ENCODE measurements at places on chromosomes 12 and 14.

DNA sequence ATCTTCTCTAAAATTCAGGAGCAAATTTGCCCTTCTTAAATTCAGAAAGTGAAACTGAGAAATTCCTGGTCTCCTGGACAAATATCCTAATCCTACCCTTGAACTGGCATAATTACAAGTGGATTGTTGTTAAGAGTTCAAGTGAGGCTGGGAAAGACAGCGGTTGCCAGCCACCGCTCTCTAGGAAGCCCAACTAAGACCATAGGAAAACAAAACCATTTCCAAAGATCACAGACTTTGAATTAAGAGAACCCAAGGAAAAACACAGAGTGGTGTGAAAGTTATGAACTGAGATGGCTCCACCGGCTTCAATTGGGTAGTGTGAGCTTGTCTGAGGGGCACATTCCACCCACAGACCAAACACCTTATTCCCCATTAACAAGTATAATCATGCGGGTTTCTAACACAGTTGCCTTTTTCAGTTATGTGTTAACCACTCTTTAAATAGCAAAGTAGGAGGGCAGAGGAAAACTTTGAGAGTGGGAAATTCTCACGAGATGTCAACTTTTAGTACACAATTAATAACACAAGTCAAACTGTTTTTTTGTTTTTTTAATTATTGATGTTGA lies 1628.8 kb upstream of the SEL1L start:
- no peak for DNase-seq

DNA sequence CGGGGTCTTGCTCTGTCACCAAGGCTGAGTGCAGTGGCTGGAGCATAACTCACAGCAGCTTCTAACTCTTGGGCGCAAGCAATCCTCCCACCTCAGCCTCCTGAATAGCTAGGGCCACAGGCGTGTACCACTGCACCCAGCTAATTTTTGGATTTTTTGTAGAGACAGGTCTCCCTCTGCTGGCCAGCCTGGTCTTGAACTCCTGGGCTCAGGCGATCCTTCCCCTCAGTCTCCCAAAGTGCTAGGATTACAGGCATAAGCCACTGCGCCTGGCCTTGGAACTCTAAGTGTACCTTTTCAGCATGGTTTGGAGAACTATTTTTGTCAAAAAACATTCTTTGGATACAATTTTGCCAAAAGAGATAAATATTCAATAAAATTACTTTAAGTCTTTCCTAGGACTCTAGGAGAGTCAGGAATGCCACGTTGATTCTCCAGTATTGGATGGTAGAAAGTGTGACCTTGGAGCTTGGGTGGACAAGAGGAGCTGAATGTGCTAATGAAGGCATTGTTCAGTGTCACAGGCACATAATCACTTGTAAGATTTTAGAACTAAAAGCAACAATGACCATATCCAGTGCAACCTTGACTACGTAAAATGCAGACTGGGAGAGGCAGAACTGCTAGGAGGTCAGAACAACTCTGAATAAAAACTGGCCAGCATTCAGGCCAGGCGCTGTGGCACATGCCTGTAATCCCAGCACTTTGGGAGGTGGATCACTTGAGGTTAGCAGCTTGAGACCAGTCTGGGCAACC lies 2.8 kb downstream of the SRSF9 start:
- no peak for DNase-seq

GRCh38 chr12:89538897-89539296 lies 13.1 kb upstream of the POC1B start:
- DNase-seq: no peak

DNA sequence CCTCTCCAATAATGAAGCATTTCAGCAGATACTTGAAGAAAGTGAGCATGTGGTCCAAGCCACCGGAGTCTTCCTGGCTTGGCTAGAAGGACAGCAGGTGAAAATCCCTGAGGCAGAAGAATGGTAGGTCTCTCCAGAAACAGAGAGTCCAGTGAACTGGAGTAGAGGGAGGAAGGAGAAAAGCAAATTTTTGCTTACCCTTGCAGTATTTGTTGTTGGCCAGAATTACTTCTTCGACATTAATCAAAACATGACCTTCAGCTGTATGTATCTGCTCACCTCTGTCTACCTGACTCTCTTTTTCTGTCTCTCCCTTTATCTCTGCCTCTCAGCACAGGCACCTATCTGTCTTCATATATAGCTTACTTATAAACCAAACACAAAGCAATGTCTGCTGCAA lies 208.9 kb downstream of the SYT1 start:
- DNase-seq: no peak

DNA sequence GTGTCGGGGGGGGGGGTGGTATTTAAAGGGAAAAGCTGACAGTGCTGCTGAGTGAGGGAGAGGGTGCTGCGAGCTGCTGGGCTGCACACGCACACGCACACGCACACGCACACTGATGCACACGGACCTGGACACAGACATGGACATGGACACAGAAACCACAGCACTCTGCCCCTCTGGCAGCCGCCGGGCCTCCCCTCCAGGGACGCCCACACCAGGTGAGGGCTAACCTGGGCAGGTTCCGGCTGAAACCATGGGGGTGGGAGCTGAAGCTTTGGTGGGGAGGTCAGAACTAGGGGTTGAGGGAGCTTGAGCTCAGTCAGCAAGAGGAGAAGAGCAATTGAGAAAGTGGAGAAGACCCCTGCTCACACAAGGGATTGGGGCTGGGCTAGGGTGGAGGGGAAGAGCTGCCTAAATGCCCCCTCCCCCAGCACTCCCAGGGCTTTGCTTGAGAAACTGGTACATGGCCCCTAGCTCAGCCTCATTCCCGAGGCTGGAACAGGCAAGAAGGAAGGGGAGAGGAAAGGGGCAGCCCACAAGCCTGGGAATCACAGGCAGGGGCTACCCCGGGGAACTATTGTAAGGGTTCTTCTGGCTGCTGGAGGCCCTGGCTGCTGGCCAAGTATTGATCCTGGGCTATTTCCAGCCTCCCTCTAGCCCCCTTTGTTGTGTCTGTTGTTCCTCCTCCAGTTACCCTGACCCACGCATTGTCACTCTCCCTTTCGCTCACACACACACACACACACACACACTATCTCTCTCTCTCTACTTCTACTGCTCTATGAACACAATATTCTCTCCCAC lies at the start of gene REM2:
REM2 (plus strand) TSS at position 50 of the 804 bp plus-strand sequence; CDS start at position 116, 66 bp downstream.
- DNase-seq: no peak

GRCh38 chr12:6551063-6551461 lies 4.8 kb downstream of the IFFO1 start:
- DNase-seq: no peak

- no peak for DNase-seq
These were observed 12.1 kb downstream of the CRADD start for GRCh38 chr12:93689076-93689834.

GRCh38 chr12:123868791-123869190 lies 103.8 kb downstream of the CCDC92 start:
- DNase-seq: no peak

DNA sequence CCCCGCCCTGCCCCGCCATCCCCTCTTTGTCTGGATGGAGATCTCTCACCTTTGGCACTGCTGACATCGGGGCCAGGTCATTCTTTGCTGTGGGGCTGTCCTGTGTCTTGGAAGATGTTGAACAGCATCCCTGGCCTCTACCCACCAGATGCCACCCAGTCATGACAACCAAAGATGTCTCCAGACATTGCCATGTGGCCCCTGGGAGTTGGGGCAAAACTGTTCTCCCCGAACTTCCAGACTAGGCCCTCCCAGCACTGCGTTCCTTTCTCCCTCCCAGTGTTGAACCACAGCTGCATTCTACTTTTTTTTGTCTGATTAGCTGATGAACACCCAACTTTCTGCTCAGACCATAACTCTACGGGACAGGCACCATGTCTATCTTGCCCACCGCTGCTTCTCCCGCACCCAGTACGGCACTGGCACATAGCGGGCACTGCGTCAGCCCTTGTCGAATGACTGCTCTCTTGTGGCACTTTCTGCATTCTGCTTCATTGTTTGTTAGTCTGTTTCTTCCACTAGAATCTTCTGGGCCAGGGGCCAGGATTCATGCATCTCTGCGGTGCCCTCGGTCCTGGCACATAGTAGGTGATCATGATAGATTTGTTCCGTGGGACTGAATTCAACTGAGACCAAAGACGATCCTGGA lies 13.1 kb upstream of the MYL2 start:
- no peak for DNase-seq

DNA sequence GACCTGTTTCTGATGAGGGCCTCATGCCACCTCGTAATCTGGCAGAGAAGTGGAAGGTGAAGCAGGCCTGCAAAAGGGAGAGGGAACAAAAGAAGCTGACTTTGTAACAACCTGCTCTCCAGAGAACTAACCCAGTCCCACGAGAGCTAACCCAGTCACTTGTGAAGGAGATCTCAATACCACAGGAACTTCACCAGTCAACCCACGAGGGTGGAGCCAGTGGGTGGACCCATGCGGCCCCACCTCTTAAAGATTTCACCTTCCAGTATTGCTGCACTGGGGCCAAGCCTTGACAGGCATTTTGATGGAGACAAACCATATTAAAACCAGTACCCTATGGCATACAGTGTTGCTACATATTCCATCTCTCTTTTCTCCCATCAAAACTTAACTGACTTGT lies 55.1 kb downstream of the SERPINA10 start:
- no peak for DNase-seq

DNA sequence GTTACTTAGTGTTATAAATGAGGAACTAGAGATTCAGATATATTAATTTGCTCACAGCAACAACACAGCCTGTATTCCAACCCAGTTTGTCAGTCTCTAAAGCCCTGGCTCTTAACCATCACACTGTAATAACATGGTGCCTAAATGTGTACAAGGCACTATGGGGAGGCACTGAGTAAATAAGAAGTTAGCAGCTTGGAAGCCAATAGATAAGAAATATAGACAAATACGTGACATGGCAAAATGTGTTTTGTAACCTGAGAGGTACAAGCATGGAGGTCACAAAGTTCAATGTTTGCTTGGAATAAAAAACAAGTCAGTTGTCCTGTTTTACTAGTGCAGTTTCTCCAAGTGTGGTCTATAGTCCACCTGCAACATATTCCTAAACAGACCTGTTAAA lies 16.3 kb upstream of the SLCO1A2 start:
- DNase-seq: no peak

- no peak for DNase-seq
These were observed 44.2 kb downstream of the BBS10 start for GRCh38 chr12:76303989-76304460.

DNA sequence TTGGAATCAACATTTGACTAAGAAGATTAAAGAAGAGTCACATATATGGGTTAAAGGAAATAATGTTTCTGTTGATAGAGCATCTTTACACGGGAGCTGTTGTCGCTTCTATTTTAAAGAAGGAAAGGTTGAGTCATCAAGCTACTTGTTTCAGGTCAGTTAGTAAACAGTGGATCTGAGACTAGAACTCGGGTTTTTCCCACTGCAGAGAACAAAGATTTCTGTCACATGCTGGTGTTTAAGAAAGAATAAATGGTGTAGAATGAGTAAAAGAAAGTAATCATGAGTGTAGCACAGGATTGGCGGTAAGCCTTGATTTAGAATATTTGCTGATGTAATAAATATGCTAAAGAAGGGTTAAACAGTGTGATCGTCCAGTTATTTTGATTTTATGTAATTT lies 455.5 kb downstream of the AEBP2 start:
- no peak for DNase-seq

GRCh38 chr12:61530456-61530855 lies 729.7 kb upstream of the USP15 start:
- no peak for DNase-seq

GRCh38 chr12:6279631-6280030 lies 30.9 kb upstream of the PLEKHG6 start:
- no peak for DNase-seq

GRCh38 chr12:92603741-92604432 lies 98.9 kb upstream of the PLEKHG7 start:
- no peak for DNase-seq

- no peak for DNase-seq
These were observed 51.4 kb upstream of the TMX1 start for GRCh38 chr14:51188566-51189185.

- no peak for DNase-seq
These were observed 144.9 kb downstream of the PDE3A start for GRCh38 chr12:20513189-20513588.

DNA sequence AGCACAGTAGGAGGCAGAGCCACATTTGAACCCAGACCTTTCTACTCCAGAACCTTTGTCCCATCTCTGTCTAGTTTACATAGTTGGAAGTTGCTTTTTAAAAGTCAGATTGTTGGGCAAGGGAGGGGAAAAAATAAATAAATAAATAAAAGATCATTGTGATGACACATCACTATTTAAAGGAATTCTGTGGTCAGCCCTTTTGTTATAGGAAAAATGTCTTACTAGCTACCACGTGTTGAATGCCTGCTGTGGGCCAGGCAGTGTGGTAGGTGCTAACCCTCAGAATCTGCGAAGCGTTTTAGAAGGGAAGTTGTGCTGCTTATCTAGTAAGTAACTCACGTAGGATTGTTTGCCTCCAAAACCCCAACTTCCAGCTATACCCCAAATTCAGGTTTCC lies 62.3 kb downstream of the BHLHE41 start:
- DNase-seq: no peak

- DNase-seq: no peak
These were observed 12.1 kb upstream of the ESPL1 start for GRCh38 chr12:53255996-53256395.

DNA sequence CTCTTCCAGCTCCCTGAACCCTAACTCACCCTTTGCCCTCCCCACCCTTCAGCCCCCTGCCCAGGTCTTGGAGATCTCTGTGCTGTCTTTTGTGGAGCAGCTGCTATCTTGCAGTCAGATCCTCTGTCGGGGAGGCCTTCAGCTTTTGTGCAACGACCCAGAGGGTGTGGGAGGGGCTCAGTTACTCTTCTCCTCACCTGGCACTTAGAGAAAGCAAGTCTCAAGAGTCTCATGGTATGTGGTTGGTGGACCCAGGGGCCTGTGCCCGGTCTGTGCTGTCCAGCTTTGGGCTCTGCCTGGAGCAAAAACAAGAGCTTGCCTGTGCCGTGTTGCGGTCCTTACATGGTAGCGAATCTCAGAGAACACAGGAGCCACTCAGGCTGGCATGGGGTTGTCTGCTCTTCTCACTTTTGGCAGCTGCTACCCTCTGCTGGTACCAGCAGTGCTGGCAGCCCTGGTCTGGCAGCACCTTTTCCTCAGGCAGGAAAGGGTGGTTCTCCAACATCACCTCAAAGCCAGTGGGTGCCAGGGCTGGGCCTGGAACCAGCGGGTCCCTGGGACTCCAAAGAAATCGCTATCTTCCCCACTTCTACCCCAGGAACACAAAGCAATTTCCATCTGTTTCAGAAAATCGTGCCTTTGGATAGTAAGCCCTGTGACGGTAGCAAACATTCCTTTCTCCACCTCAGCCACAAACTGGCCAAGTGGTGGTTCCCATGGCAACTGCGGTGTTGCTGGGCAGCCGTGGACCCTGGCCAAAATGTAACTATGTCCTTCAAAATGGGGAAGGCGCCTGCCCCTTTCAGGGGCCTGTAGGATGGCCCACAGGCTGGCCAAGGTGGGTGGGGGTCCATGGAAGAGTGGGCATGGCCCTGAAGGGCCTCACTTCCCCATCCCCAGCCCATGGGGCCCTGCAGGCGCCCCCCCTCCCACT lies 90.0 kb downstream of the RIN3 start:
- DNase-seq: no peak

- DNase-seq: no peak
These were observed 25.1 kb upstream of the ANO2 start for GRCh38 chr12:5969974-5970690.

Data from KG1 (cell line).